ENCODE measurements at places on chromosomes 7 and 10.

DNA sequence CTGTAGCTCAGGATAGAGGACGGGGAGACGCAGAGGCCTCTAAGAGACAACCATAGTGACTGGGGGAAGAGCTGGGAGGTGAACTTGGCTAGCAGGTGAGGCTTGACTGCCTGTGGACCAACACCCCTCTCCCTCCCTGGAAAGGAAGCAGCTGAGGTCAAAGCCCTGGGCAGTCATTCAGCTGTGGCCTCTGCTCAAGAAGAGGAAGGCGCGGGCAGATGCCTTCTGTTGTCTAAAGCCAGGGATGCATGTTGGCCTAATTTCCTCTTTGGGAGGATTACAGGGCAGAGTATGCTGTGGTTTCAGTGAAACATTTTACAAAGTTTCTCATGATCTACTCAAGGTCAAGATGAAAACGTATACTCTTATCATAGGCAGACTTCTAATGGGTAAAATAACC lies 327.1 kb downstream of the PRPF18 start:
- DNase-seq = no peak

GRCh38 chr7:44395067-44395466 lies 69.7 kb upstream of the CAMK2B start:
- DNase-seq = no peak

- DNase-seq = no peak
These were observed 100.1 kb downstream of the HIP1 start for GRCh38 chr7:75638594-75639070.

- no peak for DNase-seq
These were observed 3.3 kb downstream of the HILPDA start for GRCh38 chr7:128458956-128459355.

- DNase-seq = no peak
These were observed 208.4 kb upstream of the LRRTM3 start for GRCh38 chr10:66717231-66717981.

DNA sequence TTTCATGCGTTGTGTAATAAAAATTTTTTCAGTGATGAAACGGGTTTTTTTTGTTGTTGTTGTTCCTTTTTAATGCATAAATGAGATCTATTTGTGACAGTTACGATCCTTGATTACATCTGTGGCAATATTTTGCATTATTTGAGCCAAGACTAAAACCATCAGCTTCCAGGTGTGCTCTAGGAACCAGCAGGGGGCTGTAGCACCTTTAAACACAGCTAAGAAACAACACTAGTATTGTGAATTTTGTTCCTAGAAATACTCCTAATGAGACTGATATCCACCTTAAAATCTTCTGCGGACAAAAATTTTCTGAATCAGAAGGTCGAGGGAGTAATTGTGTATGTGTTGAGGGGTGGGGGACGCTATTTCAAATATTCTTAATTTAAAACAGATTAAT lies 52.6 kb downstream of the FGFBP3 start:
- no peak for DNase-seq

DNA sequence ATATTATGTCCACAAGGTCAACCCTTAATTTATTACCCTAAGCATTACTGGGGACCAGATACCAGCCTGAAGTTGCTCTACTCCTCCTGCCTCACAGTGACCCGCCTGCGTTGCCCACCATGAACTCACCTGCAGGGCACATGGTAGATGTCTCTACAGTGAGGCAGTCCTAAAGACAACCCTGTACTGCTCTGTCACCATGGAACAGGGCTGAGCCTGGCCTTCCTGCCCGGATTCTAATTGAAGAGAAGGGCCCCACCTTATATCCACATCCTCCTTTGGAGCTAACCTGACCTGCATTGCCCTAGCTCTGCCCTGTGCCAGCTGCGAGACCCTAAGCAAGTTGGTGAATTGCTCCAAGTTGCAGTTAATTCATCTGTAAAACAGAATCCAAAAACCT lies 4.1 kb downstream of the SH3PXD2A start:
- no peak for DNase-seq

- DNase-seq = no peak
These were observed 123.6 kb downstream of the NKX6-2 start for GRCh38 chr10:132662186-132662920.

DNA sequence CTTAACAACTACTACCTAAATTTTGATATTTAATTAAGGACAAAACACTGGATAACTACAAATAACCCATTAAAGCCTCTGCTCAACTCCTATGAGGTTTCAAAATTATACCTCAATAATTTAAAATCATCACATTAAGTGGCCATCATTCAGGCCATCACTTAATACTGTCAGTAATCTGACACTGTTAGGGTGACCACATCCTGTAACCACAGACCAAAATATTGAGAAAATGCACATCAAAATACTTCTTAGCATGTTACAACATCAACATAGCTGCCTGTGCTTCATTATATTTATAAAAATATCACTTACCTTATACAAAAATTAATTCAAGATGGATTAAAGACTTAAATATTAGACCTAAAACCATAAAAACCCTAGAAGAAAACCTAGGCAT lies 23.3 kb downstream of the SEM1 start:
- no peak for DNase-seq

- DNase-seq = no peak
These were observed 78.4 kb upstream of the UNC5B start for GRCh38 chr10:71133710-71134686.

- DNase-seq = no peak
These were observed 15.9 kb upstream of the C10orf120 start for GRCh38 chr10:122715576-122715975.

- DNase-seq = no peak
These were observed 160.6 kb downstream of the ADARB2 start for GRCh38 chr10:1576467-1577372.

- no peak for DNase-seq
These were observed 209.0 kb downstream of the ACTR3B start for GRCh38 chr7:152968514-152968913.

- DNase-seq = no peak
These were observed 3.1 kb upstream of the PRPS1L1 start for GRCh38 chr7:18030758-18031157.

- DNase-seq = no peak
These were observed 88.1 kb downstream of the XPNPEP1 start for GRCh38 chr10:109835257-109835656.

DNA sequence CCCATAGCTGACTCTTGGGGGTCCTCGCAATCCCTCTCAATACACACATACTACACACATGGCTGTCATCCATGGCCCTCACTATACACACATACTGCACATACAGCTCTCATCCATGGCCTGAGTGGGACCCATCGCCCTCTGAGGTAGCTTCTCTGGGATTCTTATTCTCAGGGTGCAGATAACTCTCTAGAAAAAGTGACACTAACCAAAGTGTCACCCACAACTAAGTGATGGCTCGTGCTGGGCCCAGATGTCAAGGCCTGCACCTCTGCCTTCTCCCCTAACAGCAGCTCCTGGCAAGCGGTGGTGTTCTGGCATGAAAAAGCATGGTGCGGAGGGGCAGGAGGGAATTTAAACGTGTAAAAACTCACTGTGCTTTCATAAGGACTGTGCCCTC lies 62.7 kb upstream of the ZPBP start:
- no peak for DNase-seq

- DNase-seq = no peak
These were observed 73.8 kb downstream of the TET1 start for GRCh38 chr10:68633816-68634466.

DNA sequence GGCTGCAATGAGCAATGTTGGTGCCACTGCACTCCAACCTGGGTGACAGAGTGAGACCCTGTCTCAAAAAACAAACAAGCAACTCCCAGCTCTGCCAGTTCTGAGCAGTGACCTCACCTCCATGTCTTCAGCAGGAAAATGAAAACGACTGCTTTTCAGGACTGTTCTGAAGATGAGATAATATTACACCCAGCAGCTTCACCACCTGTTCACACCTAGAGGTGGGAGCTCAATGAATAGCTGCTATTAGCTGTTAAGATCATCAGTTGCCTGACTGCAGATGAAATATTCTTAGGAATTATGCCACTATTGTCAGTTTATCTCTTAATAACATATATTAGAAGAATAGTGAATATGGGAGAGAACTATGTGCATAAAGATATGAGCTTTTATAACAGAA lies 48.4 kb upstream of the CYTH3 start:
- DNase-seq = no peak

- DNase-seq = no peak
These were observed 25.7 kb upstream of the GRB10 start for GRCh38 chr7:50808282-50808888.

DNA sequence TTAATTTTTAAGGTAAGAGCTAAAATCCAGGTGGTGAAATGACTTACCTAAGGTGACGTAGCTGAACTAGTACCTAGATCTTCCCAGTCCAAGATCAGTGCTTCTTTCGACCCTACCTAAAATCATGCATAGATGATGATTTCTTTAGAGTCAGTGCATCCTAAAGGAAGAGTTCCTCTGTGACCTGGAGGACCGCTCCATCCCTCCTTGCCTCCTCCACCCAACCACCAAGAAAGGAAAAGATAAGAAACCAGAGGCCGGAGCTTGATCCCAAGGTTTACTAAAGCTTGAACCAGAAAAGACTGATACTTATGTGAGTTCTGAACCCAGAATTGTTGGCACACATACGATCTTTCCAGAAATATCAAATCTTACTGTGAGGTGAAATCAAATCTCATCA lies 101.8 kb downstream of the CABCOCO1 start:
- DNase-seq = no peak

GRCh38 chr7:141042222-141043193 lies 27.8 kb upstream of the MRPS33 start:
- DNase-seq = no peak

DNA sequence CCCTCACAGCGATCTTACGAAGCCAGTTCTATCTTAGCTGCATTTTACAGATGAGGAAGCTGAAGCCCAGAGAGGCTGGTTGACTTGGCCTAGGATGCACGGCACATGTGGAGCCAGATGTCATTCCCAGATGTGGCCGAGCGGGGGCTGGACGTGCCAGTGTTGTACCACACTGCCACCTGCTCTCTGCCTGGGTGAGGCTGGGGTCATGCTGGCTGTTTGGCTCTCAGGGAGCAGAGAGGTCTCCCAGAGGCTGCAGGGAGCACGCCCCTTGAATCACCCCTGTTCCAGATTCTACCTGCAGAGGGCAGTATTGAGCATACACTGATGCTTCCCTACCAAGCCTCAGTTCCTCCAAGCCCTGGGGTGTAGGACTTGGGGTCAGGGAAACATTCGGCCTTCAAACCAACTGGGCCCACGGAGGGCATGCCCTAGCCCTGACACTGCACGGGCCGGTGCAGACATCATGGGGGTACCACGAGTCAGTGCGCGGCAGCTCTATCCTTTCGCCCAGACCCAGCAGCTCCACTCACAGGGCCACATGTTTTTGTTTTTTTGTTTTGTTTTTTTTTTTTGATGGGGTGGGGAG lies 3.8 kb upstream of the GTF2IRD1 start:
- peak; percentile 40 for DNase-seq

- DNase-seq = no peak
These were observed 189.6 kb downstream of the TMEM178B start for GRCh38 chr7:141263508-141263907.

- DNase-seq = no peak
These were observed 1190.8 kb upstream of the AUTS2 start for GRCh38 chr7:68407460-68407859.

- no peak for DNase-seq
These were observed 484.8 kb upstream of the DPP6 start for GRCh38 chr7:153567426-153567825.

DNA sequence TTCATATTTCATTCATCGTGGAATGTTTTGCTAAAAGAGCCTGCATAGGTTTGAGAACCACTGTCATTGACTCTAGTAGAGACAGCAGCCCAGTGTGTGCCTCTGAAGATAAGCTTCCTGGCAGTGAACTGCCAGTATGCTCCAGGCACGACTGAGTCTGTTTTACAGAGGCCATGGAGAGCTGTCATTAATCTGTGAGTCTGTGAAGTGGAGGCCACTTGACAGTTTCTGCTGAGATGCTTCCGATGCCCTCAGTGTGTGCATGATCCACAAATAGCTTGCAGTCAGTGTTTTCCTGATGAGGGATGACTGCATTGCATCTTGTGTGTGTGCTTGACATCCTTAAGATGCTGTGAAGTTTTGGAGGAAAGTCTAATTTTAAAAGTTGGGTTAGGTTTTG lies 162.2 kb downstream of the PFKFB3 start:
- no peak for DNase-seq

DNA sequence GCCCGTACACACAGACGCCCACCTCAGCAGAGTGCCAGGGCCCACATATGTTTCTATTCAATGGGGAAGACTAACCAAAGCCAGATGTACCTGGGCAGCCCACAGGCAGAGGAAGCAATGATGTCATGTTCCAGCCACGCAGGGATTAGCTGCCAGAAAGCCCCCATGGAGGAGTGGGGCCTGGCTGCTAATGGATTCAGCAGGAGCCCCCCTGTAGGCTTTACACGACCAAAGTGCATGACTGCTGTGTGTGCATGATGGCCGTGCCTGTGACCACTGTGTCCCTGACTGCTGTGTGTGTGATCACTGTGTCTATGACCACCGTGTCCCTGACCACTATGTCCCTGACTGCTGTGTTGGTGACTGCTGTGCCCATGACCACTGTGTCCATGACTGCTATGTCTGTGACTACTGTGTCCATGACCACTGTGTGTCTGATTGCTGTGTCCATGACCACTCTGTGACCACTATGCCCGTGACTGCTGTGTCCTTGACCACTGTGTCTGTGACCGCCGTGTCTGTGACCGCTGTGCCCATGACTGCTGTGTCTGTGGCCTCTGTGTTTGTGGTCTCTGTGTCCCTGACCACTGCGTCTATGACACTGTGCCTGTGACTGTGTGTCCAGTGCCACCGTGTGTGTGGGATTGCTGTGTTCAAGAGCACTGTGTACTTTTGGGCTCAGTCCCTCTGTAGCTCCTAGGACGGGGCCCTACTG lies 409.3 kb downstream of the RPS24 start:
- no peak for DNase-seq

Measured in brain microvascular endothelial cell (primary cell).